Hypothalamus (tissue), 51 donors: ENCODE measurements at places on chromosomes 3 and 15.

- DNase-seq = no peak
Measured at GRCh38 chr3:184633237-184633579, 71.6 kb downstream of the EPHB3 start.

GRCh38 chr15:79221696-79222095 lies 60.8 kb upstream of the ANKRD34C start:
- no peak for DNase-seq

DNA sequence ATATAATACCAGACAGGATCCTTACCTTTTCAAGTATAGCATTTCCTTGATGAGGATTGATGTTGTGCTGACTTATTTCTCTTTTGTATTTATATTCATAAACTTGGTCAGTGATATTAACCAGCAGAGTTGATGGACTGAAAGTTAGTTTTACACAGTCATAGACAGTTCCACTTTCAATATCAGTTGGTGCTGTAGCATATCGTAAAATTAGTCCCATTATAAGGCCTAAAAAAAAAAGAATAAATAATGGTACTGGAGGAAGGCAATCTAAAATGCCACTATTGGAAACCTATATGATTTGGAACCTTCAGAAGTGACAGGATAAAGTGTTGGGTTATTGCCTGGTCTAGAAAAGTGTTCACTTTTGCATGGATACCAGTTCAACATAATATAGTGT lies 16.3 kb downstream of the SLC9A9 start:
- no peak for DNase-seq

- DNase-seq = no peak
Measured at GRCh38 chr3:102182162-102182561, 252.7 kb upstream of the ZPLD1 start.

DNA sequence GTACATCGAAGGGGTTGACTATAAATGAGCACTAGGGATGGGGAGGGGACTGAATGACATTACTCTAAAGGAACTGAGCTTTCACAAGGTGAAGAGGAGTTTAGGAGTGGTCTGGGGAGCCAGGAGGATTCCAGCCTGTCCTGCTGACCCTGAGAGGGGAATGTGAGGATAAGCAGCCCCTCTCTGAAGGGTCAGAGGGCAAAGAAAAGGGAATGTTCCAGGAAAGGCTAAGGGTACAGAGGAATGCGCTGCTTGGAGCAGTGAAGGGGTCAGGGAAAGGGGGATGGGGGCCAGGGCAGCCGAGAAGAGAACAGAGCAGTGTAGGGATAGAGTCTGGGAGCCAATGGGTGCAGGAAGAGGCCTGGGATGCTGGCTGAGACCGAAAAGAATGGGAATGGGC lies 28.0 kb upstream of the TPM1 start:
- DNase-seq = no peak

- DNase-seq = no peak
Measured at GRCh38 chr3:102748646-102749045, 313.8 kb downstream of the ZPLD1 start.

GRCh38 chr3:18087988-18088387 lies 337.2 kb downstream of the SATB1 start:
- no peak for DNase-seq

GRCh38 chr3:46371519-46372340 lies 984 bp downstream of the CCR5 start:
- no peak for DNase-seq

- DNase-seq = no peak
Measured at GRCh38 chr15:46620392-46621013, 985.7 kb downstream of the SQOR start.

DNA sequence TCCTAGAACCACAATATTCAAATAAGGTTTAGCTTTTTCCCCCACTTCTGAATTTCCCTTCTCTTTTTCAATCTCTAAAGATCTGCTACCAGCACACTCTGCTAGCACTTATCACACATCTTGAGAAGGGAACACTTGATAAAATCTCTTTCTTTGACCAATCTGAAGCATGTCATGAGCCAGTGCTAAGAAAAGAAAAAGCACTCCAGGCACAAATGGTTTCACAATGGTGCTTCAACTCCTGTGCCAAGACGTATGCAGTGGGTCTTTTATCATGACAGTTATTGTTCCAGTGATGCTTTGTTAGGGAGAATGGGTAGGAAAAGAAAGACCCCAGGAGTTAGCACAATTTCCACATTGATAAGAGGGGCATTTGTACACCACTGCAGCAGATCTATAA lies 248.4 kb downstream of the ZNF385D start:
- no peak for DNase-seq

GRCh38 chr3:4083225-4084015 lies 219.7 kb upstream of the SETMAR start:
- DNase-seq = no peak
